CD4-positive, alpha-beta T cell treated with Interleukin-17A for 1 hour (primary cell): ENCODE measurements at places on chromosomes 7 and 10.

GRCh38 chr7:28272461-28272877 is 91.9 kb upstream of the JAZF1 start:
- DNase-seq, result peak; percentile 37

DNA sequence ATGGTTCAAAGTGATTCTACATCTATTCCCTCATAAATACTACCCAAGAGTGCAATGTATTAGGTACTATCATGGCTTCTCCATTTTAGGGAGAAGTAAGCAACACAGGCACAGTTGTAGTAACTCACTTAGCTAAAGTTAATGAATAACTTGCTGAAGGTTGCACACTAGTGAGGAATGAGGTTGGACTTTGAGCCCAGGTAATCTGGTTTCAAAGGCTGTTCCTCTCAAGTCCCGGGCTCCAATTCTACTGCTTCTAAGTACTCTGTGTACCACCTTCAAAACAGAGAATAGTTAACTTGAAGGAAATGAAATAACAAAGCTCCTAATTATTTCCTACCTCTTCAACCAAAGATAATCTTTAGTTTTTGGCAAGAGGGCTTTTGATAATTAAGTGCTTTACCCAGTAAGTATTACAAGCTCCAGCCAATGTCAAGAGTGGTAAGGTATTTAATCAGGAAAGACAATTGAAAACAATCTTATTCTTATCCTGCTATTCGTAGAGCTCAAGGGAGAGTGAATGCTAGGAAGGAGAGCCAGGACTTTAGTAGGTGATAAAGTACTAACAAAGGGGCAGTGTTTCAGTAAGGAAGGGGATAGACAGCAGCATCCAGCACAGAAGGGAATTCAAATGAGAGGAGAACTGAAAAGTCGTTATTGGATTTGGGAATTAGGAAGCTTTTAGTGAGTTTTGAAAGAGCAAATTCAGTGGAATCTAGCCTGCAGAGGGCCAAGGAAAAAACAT is 158.2 kb upstream of the PTPRZ1 start:
- DNase-seq, result no peak

DNA sequence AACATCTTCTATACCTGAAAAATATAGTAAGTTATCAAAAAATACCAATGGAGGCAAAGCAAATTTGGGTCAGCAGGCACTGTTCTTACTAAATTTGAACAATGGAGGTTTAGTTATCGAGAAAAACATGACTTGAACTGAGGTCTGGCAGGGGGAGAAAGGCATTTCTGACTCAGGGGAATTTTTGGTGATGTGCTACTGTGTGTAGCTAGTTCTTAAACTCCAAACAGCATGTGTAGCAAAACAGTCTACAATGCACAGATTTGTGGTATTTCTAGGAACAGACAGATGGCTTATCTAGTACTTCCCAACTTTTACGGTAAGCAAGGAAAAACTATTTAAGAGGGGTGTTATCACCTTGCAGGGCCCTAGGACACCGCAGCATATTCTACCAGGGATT is 311.6 kb upstream of the LRRN3 start:
- no peak for DNase-seq

- no peak for DNase-seq
Measured at GRCh38 chr10:80539421-80540031, 1.8 kb downstream of the SH2D4B start.

DNA sequence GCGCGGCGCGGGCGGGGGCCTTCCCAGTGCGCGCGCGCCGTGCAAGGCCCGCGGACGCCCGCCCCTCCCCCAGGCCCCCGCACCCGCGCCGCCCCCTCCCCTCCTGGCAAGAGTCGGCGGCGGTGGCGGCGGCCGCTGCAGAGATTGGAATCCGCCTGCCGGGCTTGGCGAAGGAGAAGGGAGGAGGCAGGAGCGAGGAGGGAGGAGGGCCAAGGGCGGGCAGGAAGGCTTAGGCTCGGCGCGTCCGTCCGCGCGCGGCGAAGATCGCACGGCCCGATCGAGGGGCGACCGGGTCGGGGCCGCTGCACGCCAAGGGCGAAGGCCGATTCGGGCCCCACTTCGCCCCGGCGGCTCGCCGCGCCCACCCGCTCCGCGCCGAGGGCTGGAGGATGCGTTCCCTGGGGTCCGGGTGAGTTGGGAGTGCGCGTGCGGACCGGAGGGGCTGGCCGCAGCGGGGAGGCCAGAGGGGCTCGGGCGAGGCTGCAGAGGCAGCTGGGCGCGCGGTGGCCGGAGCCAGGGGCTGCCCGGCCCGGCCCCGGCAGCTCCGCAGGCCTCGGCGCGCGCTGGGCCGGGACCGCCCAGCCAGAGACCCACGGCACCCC is at the start of gene BMPR1A:
Gene BMPR1A (plus strand): TSS at position 109 of the 602 bp plus-strand sequence. CDS start 119,400 bp downstream, outside the sequence.
- no peak for DNase-seq

- no peak for DNase-seq
Measured at GRCh38 chr7:2299131-2299829, 15.0 kb downstream of the SNX8 start.

DNA sequence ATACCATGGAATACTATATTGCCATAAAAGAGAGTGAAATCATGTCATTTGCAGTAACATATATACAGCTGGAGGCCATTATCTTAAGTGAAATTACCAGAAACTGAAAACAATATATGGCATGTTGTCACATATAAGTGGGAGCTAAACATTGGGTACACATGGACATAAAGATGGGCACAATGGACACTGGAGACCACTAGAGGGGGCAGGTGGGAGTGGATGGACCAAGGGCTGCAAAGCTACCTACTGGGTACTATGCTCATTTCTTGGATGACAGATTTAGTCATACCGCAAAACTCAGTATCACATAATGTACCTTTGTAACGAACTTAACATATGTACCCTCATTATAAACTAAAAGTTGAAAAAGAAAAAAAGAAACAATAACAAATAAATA is 1167.6 kb downstream of the NXPH1 start:
- no peak for DNase-seq

DNA sequence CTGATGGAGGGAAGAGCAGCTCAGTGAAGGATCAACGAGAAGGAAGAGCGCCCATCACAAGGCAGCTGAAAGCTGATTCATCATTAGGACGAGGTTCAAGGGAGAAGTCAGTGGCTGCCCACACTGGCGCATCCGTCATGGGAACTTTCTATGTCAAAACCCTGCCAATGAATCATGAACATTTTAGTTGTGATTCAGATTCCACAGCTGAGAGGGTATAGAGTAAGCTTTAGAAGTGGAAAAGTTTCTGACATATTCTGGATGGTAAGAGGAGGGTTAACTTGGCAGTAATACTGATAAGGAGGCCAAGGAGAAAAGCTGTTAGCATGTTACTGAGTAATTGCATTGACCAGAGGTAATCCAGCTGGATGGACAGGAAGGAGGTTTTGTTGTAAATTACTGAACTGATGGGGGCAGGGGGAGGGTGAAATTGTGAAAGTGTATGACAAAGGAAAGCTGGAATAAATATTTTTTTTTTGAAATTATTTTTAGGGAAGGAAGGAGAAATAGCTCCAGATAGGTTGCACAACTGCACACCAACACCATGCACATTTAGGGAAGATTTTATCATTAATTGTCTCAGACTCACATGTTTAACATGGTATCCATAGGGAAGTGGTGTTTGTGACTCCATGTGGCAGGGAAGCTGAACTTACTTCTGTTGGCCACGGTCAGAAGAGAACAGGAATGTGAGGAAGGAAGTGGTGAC is 78.3 kb upstream of the NRP1 start:
- DNase-seq, result no peak

- DNase-seq, result no peak
Measured at GRCh38 chr7:33761449-33762080, 143.8 kb upstream of the BMPER start.

GRCh38 chr7:55970978-55971377 is 6.6 kb downstream of the NIPSNAP2 start:
- no peak for DNase-seq

- DNase-seq, result no peak
Measured at GRCh38 chr10:92122941-92123450, 167.9 kb downstream of the CPEB3 start.

DNA sequence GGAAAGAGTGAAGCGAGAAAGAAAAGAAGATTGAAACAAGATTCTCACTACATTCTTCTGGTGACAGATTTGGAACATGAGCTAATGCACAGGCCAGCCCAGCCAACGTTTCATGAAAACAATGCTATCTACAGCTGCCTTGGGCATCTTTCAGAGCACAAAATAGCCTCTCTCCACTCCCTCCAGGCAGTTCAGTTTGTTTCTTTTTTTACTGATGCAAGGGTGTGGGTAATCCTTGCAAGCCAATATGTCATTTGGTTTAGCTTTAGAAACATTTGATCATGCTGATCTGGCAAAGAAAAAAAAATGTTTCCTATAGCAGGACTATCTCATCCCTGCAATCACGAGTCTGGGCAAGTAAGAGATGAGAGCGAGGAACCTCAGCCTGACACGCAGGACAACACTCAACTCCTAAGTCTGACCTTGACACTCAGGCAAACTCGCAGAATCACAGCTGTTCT is 35.9 kb downstream of the SVIL start:
- no peak for DNase-seq

GRCh38 chr10:83214136-83214535 is 925.2 kb upstream of the GHITM start:
- DNase-seq, result no peak

DNA sequence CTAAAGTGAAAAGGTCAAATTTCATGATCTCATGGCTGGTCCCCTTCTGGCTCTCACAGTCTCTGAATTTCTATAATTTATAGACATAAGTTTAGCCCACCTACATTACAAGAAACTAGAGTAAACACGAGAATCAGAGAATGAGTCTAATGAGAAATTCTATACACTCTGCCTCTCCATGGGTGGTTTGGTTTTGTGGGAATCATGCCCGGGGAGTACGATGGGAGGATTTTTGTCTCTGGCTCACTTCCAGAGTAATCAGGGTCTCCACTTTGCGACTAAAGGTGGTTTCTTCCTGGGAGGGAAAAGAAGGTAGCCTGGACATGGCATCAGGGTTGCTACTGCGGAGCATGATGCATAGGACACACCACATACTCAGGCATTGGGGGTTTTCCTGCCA is 69.7 kb downstream of the MRC1 start:
- DNase-seq, result no peak

DNA sequence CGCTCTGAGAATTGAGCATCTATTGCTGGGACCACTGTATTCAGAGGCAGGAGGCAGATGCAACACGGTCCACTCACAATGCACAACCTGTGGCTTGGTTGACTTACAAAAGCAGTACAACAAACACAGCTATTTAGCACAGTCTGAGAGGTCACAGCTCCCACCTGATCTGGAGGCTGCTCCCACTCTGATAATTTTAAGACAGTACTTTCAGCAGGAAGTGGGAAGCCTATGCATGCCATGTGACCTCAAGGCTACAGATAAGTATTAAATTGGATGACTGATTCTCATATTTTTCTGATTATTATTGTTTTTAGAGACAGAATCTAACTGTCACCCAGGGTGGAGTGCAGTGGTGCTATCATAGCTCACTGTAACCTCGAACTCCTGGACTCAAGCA is 659.3 kb downstream of the PARD3 start:
- no peak for DNase-seq

DNA sequence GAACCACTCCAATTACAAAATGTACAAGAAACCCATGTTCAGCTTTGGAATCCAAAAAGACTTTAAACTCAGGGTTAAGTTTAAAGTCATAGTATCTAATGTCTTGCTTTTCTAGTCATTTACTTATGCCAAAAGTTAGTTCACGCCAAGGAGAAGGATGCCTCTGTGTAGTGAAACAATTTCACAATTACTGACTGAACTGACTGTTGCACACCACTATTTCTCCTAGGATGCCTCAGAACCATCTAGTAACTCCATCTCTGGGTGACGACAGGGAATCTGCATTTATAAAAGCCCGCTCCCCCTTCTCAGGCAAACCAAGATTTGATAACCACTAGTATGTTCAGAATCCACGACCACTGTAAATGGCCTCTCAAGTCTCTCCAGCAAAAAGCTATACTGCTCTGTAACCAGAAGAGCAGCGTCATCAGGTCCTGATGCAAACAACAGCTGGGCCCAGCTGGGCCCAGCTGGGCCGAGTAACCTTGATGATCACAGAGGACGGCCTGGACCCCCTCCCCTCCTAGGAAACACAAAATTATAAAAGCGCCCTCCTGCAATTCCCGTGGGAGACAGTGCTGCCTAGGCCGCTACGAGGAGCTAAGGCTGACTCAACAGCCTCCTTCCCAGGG is 680 bp upstream of the ADO start:
- DNase-seq, result no peak

GRCh38 chr10:119377958-119378736 is 164.4 kb downstream of the RGS10 start:
- DNase-seq, result no peak

- DNase-seq, result no peak
Measured at GRCh38 chr7:111053035-111053434, 37.9 kb upstream of the LRRN3 start.
